ENCODE measurements at places on chromosomes 4 and X.

DNA sequence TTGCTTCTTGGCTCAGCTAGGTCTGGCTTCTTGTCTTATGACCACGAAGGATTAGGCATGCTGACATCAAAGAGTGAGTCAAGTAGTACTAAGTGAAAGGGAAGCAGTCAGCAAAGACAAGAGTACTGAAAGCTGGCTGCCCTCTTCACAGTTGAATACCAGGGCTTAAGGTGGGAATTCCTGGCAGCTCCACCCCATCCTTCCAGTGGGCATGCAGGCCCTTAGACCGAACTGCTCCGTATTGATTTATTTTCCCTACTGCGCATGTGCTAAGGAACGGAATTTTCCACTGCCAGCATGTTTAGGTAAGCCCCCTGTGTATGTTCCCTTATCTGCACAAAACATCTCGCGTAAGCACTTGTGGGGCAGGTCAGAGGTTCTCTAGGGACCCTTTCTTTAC is 2320.1 kb downstream of the ARAP2 start:
- DNase-seq, result no peak

DNA sequence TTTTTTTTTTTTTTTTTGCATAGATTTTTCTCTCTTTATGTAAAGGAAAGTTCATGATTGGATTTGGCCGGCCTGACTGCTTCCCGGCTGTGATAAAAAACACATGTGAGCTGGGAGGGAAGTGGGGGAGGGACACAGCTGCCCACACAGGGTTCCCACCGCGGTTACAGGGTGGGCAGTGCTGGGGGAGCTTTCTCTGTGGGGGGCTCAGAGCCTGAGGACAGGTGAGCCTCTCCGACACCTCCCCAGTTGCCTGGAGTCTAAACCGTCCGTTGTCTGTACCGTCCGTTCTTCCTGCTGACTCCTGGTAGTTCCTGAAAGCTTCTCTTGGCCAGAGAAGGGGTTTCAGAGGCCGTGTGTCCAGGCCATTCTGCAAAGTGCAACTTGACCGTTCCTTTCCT is 21.8 kb downstream of the SHOX start:
- DNase-seq, result no peak

- no peak for DNase-seq
Observed at GRCh38 chr4:138773321-138773720, 242.3 kb upstream of the NOCT start.

- no peak for DNase-seq
Observed at GRCh38 chr4:97215409-97215941, 927.8 kb downstream of the STPG2 start.

- no peak for DNase-seq
Observed at GRCh38 chr4:8009710-8010511, 70.2 kb upstream of the AFAP1 start.

- no peak for DNase-seq
Observed at GRCh38 chrX:15441464-15441863, 51.7 kb downstream of the PIR start.

DNA sequence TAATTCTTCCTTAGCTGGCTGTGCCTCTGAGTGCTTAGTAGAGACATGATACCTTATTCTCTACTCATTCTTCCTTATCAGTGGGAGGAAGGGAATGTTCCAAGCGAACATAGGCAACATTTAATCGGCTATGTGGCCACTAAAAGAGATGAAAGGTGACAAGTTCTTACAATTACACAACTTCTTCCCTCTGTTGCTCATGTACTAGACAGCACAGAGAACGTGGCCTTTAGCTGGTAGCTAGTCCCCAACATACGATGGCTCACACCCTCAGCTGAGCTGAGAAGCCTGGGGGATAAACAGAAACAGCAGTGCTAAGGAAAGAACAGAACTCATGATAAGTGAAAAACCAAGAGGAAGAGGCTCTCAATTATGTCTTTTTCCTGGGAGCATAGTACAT is 52.2 kb downstream of the APOO start:
- no peak for DNase-seq

GRCh38 chr4:141676087-141676670 is 39.8 kb downstream of the IL15 start:
- DNase-seq, result no peak

- no peak for DNase-seq
Observed at GRCh38 chrX:109934935-109935334, 68.0 kb upstream of the TMEM164 start.

- DNase-seq, result no peak
Observed at GRCh38 chr4:16245241-16245640, 19.0 kb upstream of the TAPT1 start.

DNA sequence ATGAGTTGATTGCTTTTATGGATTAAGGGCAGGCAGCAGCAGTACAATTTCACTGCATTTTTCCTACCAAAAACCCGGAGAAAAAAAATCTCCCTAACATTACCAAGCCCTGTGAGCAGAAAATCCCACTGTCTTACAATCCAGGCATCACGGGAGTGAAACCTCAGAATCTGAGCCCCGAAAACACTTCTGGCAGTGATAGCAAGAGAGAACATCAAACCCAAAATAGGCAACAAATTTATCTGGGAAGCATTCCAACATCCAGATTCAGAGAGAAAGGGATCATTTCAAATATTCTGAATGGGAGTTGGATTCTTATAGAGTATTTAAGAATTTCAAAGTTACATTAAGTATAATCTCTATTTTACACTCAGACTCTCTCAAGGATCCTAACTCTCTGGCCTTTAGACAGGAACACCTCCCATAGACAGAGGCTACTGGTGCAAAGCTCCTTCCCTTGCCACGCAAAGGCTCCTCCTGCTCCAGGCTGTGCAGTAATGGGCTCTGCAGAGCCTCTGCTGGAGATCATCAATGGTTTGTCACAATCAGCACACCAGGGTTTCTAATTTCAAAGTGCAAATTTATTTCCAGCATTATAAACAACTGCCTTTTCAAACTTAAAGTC is 256.9 kb downstream of the PARM1 start:
- DNase-seq, result no peak

DNA sequence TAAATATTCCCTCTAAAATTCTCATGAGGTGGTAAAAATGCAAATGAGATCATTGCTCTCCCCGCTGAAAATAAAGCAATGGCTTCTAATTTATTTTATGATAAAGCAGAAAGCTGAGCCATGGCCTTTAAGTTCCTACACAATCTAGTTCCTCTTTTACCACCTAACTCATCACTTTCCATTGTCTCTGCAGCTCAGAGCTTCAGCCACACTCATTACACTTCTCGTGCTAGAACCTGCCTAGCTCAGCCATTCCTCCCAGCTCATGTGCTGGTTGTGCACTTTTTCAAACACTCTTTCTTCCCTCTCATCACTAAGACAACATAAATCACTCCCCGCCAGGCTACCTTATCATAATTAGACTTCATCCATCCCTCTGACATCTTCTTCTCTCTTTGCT is 1112.1 kb upstream of the PRKX start:
- no peak for DNase-seq

GRCh38 chr4:125729171-125729570 is 414.4 kb downstream of the FAT4 start:
- no peak for DNase-seq

DNA sequence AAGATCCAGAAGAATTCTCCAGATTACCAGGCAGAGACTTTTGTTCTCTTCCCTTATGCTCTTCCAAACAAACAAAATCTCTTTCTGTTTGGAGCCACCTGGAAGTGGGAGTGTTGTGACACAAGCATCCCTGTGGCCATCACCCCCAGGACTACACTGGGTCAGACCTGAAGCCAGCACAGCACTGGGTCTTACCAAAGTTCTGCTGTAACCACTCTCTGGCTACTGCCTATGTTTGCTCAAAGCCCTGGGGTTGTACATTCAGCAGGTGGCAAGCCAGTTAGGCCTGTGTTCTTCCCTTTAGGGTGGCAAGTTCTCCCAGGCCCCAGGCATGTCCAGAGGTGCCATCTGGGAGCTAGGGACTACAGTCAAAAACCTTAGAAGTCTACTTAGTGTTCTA is 43.7 kb upstream of the MAOA start:
- DNase-seq, result no peak

GRCh38 chr4:173161311-173161710 is 7.3 kb upstream of the GALNT7 start:
- no peak for DNase-seq

- no peak for DNase-seq
Observed at GRCh38 chr4:87530868-87531267, 1.7 kb upstream of the SPARCL1 start.

- DNase-seq, result no peak
Observed at GRCh38 chr4:70522626-70523025, 4.3 kb downstream of the AMTN start.

GRCh38 chrX:155864655-155865054 is 16.5 kb upstream of the VAMP7 start:
- DNase-seq, result no peak

GRCh38 chr4:10879411-10880110 is 195.0 kb upstream of the CLNK start:
- no peak for DNase-seq

GRCh38 chrX:15816438-15816809 is 26.1 kb downstream of the ZRSR2 start:
- no peak for DNase-seq

DNA sequence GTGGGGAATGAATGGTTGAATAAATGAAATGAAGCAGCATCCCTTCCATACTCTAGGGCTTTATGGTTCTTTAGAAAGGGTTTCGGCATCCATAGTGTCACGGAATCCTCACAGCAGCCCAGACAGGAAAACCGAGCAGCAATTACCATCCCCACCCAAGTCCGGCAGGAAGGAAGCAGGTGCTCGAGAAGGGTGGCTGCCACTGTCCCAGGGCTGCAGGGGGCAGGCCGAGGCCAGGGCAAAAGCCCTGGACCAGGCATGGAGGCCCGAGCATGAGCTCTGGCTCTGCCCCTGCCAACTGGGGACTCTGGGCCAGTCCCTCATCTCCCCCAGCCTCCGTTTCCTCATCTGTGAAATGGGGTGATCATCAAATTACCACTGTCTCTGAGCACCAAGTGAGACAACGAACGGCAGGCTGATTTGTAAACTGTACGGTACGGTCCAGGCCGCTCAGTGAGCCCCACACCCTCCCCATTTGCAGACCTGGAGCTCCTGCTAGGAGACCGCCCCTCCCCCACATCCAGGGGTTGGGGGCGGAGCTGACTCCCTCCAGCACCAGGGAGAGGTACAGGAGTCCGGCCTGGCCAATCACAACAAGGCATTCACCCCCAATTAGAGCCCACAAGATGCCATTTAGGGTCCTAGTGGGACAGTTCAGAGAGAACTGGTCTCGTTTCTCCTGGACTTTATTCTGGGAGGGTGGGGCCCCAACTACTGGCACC is 100.4 kb downstream of the WFS1 start:
- no peak for DNase-seq

DNA sequence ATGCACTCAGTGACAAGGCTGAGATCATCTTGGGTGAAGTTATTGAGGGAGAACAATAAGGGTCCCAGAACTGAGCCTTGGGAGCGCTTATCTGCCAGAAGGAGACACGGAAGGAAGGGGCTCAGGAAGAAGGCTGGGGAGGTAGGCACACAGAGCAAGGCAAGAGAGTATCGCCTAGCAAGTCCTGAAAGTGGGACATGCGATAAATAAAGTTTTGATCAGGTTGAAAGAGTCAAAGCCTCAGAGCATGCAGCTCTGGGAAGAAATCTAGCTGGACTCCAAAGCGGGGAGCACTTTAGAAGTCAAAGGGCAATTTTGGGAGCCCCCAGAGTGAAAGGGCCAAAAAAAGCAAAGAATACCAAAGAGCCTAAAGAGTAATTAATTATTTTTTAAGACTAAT is 17.7 kb upstream of the ANXA3 start:
- no peak for DNase-seq

DNA sequence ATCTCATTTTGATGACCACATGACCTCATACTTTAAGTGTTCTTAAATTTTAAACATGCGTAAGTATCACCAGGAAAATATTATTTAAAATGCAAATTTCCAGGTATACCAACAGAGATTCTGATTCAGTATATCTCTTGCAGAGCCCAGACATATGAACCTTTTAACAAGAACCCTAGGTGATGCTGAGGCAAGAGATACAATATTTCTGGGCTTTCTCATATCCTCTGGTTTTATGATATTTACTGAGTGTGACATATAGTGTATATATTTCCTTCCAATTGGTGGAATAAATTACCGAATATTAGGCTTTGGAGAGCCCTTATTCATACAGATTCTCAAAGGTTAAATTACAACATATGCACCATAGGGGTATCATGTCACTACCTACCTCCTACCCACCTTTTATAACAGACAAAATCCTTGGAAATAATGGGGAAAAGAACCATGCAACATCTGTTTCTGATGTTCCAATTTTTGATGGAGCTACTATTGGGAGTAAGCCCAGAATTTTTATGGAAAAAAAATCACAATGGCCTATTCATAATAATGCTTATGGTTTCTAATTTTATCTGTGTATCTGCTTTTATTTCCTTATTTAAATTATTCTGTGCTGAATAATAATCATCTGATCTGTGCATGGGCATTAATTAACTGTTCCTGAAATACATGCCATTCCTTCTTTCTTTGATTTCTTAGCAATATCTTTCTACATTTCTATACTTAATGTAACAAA is 27.1 kb downstream of the KCTD8 start:
- DNase-seq, result no peak

DNA sequence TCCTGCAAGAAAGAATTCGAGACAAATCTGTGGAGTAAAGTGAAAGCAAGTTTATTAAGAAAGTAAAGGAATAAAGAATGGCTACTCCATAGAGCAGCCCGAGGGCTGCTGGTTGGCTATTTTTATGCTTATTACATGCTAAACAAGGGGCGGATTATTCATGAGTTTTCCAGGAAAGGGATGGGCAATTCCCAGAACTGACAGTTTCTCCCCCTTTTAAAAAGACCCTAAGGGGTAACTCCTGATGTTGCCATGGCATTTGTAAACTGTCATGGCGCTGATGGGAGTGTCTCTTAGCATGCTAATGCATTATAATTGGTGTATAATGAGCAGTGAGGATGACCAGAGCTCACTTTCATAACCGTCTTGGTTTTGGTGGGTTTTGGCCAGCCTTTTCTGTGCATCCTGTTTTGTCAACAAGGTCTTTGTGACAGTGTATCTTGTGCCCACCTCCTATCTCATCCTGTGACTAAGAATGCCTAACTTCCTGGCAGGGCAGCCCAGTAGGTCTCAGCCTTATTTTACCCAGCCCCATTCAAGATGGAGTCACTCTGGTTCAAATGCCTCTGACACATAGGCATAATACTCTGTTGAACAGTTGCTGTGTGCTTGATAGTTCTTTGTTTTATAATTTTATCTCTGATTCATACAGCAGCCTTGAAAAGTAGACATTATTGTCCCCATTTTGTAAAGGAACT is 25.8 kb downstream of the GAB1 start:
- DNase-seq, result no peak

DNA sequence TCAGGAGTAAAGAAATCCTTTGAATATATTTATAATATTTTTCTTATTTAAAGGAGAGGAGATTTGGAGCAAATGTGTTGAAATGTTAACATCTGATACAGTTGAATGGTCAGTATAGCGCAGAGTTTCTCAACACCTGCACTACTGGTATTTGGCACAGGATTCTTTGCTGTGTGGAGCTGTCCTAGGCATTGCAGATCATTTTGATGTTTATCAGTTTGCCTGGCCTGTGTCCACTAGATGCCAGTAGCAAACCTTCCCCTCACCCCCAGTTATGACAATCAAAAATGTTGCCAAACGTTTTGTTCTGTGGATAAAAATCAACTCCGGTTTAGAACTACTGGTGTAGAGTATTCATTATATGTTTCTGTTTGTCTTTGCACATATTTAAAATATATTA is 765.3 kb upstream of the SLIT2 start:
- no peak for DNase-seq

- DNase-seq, result no peak
Observed at GRCh38 chrX:19334945-19335626, 8.6 kb upstream of the PDHA1 start.

- no peak for DNase-seq
Observed at GRCh38 chrX:131778269-131779218, 234.7 kb downstream of the OR13H1 start.

- no peak for DNase-seq
Observed at GRCh38 chr4:3683077-3683743, 83.0 kb upstream of the ADRA2C start.

Data from hypothalamus (tissue), 51 donors.